T-cell (primary cell): ENCODE measurements at places on chromosomes 1 and 21.
A peak's percentile ranks its signal among the peaks of the same experiment; 100 is the strongest.

DNA sequence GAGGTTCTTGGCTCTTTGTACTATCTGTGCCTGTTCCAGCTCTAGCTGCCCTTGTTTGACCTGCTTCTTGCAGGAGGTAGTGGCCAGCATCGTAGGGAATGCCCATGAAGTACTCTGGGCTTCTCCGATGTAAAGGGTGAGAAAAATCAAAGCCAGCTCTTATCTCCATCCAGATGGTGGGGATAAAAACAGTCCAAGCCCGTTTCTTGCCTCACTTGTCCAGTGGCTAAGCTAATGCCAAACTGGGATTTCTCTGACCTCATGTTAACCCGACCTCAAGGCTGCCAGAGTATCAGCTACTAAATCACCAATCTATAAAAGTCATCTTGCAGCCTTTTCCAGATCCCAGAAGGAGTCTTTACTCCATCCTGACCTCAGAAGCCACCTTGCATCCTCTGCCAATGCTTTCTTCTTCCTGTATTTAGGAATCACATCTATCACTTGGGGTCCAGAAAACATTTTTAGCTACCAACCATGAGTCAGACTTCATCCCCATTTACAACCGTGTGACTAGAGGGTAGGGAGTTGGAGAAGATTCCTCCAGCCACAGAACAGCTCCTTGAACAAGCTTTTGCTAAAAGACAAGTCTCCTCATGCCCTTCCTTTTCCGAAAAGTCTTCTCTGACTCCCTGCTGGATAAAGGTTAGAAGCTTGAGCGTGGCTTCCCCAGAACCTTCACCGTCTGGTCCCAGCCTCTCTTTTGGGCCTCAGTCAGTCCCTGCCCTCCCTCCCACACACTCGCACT lies 35.9 kb downstream of the KCNC4 start:
- no peak for DNase-seq

GRCh38 chr1:156612666-156613065 lies 6.5 kb upstream of the HAPLN2 start:
- DNase-seq, result no peak

DNA sequence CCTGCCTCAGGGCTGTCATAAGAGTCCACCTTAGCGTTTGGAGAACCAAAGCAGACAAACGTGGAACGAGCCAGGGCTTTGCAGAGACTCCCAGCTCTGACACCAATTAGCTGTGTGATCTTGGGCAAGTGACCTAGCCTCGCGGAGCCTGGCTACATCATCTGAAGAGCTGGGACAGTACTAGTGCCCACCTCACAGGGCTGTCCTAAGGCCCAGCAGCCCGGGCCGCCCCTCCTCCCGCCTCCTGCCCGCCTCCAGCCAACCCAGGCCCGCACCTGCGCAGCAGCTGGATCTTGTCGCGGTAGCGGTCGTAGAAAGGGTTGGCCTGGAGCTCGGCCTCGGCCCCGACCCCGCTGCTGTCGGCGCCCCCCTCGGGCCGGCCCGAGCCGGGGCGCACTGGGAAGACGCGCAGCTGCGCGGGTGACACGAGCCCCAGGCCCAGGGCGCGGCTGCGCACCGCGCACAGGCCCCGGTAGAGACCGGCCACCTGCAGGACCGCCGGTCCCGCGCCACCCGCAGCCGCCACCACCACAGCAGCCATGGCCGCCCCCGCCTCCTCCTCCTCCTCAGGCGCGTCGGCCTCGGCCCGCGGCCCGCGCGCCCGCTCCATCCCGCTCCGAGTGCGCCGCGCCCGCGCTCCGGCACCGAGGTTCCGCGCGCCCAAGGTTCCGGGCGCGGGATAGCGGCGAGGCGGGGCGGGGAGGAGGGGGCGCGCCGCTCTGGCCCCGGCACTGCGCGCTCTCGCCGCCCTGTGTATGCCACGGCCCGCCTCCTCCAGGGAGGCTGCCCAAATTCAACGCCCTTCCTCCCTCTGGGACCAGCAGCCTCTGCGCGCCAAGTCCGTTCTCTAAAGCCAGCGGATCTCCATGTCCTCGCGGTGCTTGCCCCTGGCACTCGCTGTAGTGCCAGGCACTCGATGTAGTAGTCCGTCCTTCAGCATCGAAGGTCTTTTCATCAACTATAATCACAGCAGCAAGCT lies at the start of gene ATPAF1:
ATPAF1 (minus strand) TSS at position 583 of the 979 bp plus-strand sequence; CDS start at position 541, 42 bp downstream.
- peak; percentile 37 for DNase-seq

- DNase-seq, result no peak
Observed at GRCh38 chr1:232868793-232869491, 63.7 kb downstream of the MAP10 start.

DNA sequence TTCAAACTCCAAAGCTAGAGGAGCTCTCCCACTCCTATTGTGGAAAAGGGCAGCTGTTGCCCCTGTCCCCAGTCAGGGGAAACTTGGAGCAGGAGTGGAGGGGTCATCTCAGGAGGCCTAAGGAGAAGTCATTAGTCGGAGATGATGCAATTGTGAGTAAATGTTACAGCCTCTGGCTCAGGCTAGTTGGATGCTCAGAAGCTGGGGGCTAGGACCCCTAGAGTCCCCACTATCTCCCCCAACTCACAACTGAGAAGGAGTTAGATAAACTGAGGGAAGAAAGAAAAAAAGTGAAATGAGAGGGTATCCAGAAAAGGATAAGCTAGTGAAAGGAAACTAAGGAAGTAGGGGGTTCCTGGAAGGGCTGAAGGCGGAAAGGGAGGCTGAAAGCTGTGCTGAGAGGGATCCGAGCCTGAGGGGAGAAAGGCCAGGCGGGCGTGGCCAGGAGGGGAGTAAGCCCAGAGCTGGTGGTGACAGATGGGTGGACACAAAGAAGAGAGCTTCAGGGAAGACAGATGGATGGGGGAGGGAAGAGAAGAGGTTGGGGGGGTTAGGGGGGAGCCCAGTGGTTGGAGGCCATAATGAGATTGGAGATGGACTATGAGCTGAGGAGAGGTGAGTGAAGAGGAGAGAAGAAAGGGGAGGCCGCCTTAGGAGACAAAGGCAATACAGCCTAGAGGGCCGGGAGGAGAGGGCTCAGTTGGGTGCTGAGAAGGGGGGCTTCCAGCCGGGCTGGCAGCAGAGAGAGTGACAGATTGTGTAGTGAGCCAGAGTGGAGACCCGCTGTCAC lies 4.5 kb upstream of the NHLH1 start:
- DNase-seq, result no peak

DNA sequence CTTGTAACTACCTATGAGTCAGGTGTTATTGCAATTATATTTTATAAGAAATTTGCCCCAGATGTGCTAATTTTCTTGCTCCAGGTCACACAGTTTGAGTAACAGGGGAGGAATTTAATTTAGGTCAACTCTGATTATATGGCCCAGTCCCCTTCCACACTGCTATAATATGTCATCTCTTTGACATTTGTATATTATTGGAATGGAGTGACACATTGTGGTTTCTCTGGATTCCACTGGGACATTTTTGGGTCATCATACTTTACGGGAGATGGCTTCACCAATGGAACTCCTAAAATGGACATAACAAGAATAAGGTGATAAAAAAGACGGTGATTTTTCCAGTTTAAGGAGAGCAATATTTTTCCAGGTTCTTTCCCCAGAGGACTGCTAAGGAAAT lies 191.2 kb downstream of the DISC1 start:
- no peak for DNase-seq

DNA sequence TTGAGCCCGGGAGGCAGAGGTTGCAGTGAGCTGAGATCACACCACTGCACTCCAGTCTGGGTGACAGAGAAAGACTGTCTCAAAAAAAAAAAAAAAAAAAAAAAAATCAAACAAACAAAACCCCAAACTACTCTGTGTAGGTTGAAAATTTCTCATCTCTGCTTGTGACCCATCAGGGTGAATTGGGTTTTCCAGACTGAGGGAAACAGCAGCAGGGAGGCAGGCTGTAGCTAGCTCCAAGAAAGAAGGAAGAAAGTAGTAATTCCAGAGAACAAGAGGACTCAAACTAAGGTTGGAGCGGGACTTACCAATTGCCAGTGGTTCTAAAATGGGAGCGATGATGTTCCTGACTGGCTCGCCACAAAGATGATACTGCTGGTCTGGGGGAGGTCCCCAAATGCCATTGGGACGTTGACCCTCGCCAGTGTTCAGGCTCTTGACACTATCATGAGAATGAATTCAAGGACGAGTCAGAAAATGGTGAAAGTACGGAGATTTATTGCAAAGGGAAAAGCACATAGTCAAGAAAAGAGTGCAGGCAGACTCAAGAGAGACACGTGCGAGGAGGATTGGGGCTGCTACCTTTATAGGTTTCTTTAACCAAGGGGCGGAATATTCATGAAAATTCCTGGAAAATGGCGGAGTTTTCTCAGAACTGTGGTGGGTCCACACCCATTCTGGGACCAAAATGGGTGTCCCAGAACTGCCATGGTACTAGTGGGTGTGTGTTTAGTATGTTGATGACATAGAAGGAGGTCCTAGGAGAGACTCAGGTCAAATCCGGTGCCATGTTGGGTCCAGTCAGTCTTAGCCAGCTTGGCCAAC lies 13.4 kb downstream of the AADACL4 start:
- no peak for DNase-seq

DNA sequence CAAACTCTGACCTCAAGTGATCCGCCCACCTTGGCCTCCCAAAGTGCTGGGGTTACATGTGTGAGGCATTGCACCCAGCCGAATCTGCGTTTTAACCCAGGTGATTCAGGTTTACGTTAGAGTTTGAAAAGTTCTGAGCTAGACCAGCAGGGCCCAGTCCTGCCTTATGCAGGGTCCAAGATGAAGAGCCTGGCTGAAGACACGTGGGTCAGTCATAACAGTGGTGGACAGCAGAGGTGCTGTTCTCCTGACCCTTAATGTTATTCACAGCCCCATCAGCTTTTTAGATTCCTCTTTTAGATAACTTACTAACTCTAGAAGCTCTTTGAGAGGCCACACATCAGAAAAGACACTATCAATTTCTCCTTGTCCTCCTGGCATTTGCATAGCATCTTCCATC lies 50.0 kb downstream of the GNG4 start:
- no peak for DNase-seq

DNA sequence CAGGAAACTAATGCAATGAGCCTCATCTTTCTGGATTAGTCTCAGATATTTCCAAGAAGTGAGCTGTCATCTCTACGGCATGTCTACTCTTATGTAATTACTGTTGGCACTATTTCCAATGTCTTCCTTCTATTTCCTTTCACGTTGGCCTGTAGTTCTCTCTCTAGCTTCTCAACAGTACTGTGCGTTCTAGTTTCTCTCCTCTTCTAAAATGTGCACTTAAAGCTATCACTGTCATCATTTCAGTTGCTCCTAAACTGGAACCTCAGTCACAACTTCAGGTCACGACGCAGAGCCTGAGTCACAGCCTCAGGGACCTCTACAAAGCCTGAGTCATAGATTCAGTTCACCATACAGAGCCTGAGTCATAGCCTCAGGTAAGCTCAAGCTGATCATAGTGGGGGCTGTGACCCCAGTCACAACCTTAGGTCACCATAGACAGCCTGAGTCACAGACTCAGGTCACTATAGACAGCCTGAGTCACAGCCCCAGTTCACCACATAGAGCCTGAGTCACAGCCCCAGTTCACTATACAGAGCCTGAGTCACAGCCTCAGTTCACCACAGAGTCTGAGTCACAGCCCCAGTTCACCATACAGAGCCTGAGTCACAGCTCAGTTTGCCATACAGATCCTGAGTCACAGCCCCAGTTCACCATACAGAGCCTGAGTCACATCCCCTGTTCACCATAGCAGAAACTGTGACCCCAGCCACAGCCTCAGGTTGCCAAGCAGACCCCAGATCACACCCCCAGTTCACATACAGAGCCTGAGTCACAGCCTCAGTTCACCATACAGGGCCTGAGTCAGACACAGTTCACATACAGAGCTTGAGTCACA lies 13.0 kb downstream of the WNT9A start:
- DNase-seq, result no peak

GRCh38 chr21:46127239-46128105 lies 27.9 kb downstream of the FTCD start:
- DNase-seq, result no peak

GRCh38 chr1:208332774-208333126 lies 88.6 kb upstream of the PLXNA2 start:
- DNase-seq, result no peak
